ENCODE measurements at places on chromosomes 13 and 19.

DNA sequence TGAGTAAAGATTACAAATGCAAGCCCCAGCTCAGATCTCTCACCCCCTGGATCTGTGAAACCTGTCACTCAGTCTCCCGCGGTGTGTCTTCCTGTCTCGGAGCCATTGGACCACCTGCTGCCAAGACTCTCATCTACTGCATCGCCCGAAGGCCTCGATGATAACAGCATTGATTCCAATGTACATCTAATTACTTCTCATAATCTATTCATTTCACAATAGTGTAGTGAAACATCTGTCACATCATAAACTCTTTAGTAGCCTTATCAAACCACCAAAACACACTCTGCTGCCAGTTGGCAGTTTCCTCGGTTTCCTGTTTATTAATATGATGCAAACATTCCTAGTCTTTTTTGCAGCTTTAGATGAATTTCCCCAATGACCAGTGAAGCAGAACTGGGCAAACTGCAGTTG is 220.3 kb downstream of the POU4F1 start:
- peak; percentile 57 for DNase-seq

DNA sequence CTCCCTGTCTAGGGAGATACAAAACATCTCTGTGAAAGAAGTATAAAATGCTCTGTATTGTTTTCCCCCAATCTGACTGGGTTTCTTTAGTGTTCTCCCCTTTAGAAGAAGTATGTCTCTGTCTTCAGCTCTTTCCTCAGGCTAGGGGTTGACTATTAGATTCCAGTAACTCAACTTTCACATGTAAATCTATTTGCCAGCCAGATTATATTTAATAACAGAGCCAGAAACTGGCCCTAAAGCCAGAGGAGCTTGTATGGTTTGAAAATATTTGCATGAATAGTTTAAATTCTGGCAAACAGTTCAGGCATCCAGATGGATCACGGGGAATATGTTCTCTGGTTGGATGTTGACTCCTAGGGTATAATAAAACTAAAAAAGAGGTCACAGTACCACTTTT is 22.3 kb upstream of the CYSLTR2 start:
- no peak for DNase-seq

GRCh38 chr19:41311613-41312012 is 1.6 kb downstream of the CCDC97 start:
- DNase-seq = no peak

DNA sequence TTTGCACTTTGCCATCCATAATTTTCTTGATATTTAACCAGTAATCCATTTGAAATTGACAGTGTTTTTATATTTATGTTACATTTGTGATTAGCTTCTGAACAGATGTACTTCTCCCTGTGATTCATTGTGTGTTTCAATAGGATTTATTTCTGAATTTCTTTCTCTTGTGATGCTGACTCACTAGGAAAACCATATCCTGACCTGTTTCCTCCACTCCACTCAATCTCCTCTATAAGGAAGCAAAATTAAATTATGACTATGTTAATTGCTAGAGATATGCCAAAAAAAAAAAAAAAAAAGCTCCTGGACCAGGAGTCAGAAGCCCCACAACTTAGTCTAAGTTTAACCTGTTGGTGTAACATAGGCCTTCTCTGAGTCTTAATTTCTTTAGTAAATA is 614.6 kb upstream of the SPRY2 start:
- DNase-seq = no peak

- DNase-seq = no peak
These were observed 942.4 kb upstream of the PRR20A start for GRCh38 chr13:56198350-56198749.

GRCh38 chr19:6767081-6767356 is 216 bp downstream of the SH2D3A start:
- DNase-seq = no peak

GRCh38 chr13:26541041-26541440 is 16.4 kb upstream of the WASF3 start:
- DNase-seq = no peak

GRCh38 chr13:88107570-88107969 is 436.4 kb downstream of the SLITRK5 start:
- DNase-seq = no peak

GRCh38 chr19:8416796-8417195 is 3.7 kb downstream of the MARCHF2 start:
- no peak for DNase-seq

GRCh38 chr13:91278888-91279287 is 68.6 kb upstream of the MIR17HG start:
- peak; percentile 92 for DNase-seq

DNA sequence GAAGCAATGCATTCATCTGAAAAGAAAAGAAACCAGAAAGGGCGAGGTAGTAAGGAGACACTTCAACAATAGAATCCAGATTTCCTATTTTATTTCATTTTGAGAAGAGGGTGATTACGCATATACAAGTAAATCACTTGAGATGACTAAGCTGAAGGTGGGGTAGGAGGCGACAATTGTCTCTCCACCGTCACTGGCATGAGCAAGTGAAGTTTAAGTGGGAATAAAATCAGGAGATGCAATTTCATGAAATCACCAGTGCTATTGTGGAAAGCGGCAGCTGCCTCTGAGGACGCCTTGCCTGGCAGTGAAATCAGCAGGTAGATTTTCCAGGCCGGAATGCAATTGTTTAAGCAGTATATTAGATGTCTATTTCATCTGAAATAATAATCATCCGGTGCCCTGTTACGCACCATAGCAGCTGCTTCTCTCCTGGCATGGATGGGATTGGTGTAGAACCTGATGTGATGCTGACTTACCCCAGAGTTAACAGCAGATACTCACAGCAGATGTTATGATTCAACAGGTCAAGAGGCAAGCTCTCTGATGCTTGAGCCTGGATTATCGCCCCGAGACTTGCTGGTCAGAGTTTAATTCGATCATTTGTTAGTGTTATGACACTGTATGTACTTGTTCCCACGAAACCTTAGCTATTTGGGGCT is 64.3 kb downstream of the RASL11A start:
- DNase-seq = no peak

GRCh38 chr13:37747071-37747612 is 122.4 kb downstream of the TRPC4 start:
- no peak for DNase-seq

Data from KBM-7 (cell line).